ENCODE measurements at places on chromosomes 7 and 10. TPM values are rescaled to one million over a fixed set of nuclear protein-coding genes. Genes with fewer than 3 reads are reported as not detected.

DNA sequence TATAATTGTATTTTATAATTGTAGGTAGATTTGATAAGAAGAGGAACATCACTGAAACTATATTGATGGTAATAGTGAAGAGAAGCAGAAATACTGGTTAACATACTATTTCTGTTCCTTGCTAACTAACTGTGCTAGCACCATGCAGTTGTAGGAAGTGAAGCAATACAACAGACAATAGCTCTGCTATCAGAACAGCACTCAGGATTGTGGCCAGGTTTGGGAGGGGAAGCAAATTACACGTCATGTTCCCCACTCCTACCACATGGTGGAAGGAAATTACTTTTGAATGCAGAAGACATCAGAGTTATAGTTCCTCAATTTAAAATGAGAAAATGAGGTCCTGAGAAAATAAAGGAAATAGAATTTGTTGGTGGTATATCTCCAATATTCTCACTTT, 151.1 kb downstream of the DGKB start:
- no peak for DNase-seq

- DNase-seq: no peak
Observed at GRCh38 chr7:117970801-117971200, 97.6 kb upstream of the CTTNBP2 start.

Gene HYAL4
- 0.18 TPM for polyA plus RNA-seq

Gene PRR15
- polyA plus RNA-seq: 14.6 TPM

Gene NKX2-3
- polyA plus RNA-seq: 0.08 TPM

Gene GPC2
- polyA plus RNA-seq: 14.5 TPM

Gene DMTF1
- polyA plus RNA-seq: 176 TPM
